ENCODE measurements at places on chromosomes 4 and X. TPM values are rescaled to one million over a fixed set of nuclear protein-coding genes. Genes with fewer than 3 reads are reported as not detected.
A peak's percentile ranks its signal among the peaks of the same experiment; 100 is the strongest.

Gene MFAP3L
- 8.1 TPM for total RNA-seq

Gene TNMD
- total RNA-seq, result not detected

Gene DMRTC1
- total RNA-seq, result not detected

Gene RENBP
- total RNA-seq, result 6.2 TPM

Gene PTTG2
- not detected for total RNA-seq

Gene NDST3
- total RNA-seq, result 0.15 TPM

Gene TMEM31
- total RNA-seq, result not detected

Gene ETDA
- not detected for total RNA-seq

Gene TLR2
- 6.4 TPM for total RNA-seq

Gene AKAP14
- not detected for total RNA-seq

Gene UGT2B11
- total RNA-seq, result not detected

Gene CYSLTR1
- total RNA-seq, result 1.1 TPM

Gene ASB12
- not detected for total RNA-seq

Gene RBM47
- total RNA-seq, result 4.4 TPM

DNA sequence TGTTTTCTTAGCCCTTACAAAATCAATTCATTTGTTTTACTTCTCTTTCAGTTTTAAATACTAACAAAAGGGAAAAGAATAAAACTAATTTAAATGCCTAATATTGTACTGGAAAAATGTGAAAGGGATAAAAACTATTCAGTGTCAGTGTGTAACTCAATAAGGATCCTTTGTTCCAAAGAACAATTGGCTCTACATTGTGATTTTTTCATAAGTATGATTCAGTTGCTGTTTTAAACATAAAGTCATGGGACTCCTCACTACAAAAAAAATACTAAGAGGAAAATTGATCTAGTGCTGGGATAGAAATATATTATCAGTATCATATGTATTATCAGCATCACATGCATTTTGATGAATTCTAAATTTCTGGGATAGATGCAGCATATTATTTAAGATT is 199.4 kb upstream of the TRAM1L1 start:
- DNase-seq, result no peak

- no peak for DNase-seq
Measured at GRCh38 chr4:76523593-76523992, 88.6 kb downstream of the SHROOM3 start.

DNA sequence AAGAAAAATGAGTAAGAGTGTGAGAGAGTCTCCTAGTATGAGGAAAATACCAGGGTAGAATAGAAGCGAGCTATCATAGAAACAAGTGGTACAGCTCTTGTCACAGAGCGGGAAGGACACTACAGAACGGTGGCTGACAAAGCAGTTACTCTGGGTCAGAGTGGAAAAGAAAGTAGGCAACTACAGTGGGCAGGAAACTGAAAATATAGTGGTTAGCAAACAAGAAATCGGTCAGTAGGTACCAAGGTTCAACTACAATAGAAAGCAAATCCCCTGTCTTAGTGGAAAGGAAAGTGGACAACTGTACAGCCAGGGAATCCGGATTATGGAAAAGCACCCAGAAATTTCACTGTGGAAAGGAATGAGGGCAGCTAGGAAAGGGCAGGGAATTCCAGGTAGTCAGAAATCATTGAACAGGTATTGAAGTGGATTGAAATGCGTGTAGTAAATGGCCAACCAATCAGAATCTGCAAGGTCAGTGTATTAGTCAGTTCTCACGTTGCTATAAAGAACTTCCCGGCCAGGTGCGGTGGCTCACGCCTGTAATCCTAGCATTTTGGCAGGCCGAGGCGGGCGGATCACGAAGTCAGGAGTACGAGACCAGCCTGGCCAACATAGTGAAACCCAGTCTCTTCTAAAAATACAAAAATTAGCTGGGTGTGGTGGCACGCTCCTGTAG is 219.6 kb upstream of the DIAPH2 start:
- no peak for DNase-seq

GRCh38 chrX:3271834-3272186 is 74.6 kb downstream of the MXRA5 start:
- DNase-seq, result no peak

- DNase-seq, result no peak
Measured at GRCh38 chr4:3853388-3854035, 87.3 kb downstream of the ADRA2C start.

DNA sequence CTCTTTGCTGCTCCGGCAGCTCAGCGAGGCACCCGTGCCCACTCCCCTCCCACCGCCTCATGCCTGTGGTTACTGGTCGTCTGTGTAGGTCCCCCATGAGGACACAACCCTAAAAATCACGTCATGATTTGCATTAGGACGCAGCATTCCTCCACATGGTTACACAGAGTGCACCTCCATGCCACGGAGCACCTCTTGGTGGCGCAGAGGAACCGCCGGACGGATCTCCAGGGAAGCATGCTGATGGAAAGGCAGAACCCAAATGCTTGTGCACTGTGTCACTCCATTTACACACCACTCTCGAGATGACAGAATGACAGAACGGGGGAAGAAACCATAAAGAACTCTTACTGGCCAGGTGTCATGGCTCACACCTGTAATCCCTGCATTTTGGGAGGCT is 22.4 kb downstream of the FAM53A start:
- no peak for DNase-seq

- no peak for DNase-seq
Measured at GRCh38 chr4:27638163-27638915, 777.7 kb downstream of the STIM2 start.

DNA sequence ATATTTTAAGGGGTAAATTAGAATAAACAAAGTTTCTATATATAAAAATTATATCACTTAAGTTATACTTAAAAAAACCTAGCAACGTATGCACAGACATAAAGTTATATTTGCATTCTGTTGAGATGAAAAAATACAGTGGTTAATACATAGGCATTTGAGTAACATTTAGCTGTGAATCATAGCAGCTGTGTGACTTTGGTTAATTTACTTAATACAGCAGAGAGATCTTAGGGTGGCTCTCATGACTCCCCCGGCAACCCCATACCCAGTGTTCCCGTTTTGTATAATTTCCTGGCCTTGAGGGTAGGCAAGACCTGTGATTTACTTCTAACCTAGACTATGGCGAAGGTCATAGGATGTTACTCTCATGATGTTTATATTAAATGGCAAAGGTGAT is 504.8 kb downstream of the INPP4B start:
- DNase-seq, result no peak

- DNase-seq, result no peak
Measured at GRCh38 chrX:11470250-11470974, 177.2 kb downstream of the AMELX start.

GRCh38 chrX:20217271-20217670 is 49.4 kb downstream of the RPS6KA3 start:
- no peak for DNase-seq

DNA sequence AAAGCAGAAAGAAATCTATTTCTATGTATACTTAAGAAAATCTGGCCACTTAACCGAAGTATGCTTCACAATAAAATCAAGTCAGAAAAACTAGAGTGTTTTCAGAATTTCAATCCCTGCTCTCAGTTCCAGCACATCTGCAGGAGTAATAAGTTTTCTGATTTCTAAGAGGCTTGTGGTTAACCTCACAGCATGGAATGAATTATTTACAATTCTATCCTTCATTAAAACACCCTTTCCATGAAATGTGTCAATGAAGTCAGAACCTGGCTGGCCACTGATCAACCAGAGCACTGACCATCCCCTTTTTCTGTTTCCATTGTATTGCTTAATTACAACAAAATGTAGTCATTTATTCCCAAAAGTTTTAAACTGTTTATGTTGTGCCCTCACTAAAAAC is 781.4 kb upstream of the INTU start:
- no peak for DNase-seq

- no peak for DNase-seq
Measured at GRCh38 chrX:73448379-73448778, 1.5 kb downstream of the CDX4 start.

GRCh38 chr4:167023364-167023925 is 210.8 kb downstream of the SPOCK3 start:
- DNase-seq, result no peak

GRCh38 chrX:55907968-55908607 is 190.5 kb downstream of the RRAGB start:
- DNase-seq, result peak; percentile 62

DNA sequence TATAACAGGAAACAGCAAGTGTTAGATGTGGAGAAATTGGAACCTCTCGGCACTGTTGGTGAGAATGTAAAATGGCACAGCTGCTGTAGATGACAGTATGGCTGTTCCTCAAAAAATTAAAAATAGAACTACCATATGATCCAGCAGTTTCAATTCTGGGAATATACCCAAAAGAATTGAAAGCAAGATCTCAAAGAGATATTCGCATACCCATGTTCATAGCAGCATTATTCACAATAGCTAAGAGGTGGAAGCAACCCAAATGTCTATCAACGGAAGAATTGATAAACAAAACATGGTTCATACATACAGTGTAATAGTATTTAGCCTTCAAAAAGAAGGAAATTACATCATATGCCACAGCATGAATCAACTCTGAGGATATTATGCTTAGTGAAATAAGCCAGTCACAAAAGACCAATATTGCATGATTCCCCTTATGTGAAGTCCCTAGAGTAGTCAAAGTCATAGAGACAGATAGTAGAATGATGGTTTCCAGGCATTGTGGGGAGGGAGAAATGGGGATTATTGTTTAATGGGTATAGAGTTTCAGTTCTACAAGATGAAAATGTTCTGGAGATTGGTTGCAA is 467.7 kb downstream of the IDS start:
- no peak for DNase-seq

DNA sequence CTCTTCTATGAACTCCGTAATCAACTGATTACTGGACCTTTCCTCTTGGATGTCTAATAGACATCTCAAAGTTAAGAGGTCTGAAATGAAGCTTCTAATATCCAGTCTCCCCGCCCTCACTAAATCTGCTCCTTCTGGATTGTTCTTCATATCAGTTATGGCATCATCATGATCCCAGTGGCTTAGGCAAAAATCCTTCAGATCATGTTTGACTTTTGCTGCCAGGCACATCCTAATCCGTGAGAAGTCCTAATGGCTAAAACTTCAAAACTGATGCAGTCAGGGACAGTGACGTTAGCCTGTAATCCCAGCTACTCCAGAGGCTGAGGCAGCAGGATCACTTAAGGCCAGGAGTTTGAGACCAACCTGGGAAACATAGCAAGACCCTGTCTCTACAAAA is 55.1 kb upstream of the GUCY1A1 start:
- DNase-seq, result no peak

DNA sequence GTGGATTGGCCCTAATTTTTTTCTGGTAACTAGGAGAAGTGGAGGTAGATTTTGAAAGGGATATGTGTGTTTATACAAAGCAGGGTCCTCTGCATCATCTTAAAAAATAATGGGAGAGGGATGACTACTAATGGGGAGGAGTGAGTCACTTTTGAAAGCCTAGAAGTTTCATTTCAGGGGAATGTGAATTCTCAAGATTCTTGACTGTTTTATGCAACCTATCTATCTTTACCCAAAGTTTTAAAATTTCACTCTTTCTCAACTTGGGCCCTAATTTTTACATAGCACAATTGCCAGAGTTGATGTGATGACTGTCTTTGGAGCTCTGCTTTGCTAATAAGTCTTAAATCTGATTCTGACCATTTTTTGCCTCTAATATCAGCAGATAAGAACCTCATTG is 445.2 kb downstream of the GRXCR1 start:
- no peak for DNase-seq

GRCh38 chr4:30901461-30902451 is 181.6 kb downstream of the PCDH7 start:
- no peak for DNase-seq

GRCh38 chr4:522438-522837 is 23.4 kb downstream of the PIGG start:
- DNase-seq, result no peak

DNA sequence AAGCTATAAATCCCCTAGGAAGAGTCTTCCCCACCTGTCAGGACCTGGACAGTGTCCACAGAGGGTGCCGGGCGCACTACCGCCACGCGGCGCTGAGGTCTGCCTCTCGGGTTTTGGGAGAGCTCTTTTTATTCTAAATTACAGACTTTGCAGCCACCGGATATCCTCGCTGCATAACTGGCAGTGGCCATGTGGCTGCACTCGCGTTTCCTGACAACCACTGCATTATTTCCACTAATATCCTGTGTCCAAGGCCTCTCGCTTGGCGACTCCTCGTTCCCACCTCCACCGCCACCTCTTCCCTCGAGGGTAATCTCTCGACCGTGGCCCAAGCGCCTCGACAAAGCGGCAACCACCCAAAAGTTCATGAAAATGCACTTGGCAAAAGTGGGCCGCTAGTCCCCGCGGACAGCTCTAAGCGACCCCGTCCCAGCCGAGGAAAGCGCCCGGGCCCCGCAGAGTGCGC is 512 bp upstream of the TMEM131L start:
- peak; percentile 72 for DNase-seq

DNA sequence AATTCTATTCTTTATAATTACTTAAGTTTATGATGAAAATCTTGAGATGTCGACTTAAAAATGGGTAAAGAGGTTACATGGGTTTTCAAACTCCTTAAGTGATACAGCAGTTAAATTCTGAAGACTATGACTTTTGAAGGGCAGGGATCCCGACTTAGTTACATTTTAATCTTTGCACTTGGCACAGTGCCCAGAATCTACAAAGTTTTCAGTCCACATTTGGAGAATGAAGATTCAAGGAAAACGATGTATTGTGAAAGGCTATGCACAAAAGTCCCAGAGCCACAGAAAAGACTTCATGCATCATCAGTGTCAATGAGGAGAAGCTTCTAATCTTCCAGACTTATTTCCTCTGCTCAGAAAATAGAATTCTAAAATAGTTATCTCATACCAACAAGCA is 36.3 kb upstream of the GRPR start:
- no peak for DNase-seq

DNA sequence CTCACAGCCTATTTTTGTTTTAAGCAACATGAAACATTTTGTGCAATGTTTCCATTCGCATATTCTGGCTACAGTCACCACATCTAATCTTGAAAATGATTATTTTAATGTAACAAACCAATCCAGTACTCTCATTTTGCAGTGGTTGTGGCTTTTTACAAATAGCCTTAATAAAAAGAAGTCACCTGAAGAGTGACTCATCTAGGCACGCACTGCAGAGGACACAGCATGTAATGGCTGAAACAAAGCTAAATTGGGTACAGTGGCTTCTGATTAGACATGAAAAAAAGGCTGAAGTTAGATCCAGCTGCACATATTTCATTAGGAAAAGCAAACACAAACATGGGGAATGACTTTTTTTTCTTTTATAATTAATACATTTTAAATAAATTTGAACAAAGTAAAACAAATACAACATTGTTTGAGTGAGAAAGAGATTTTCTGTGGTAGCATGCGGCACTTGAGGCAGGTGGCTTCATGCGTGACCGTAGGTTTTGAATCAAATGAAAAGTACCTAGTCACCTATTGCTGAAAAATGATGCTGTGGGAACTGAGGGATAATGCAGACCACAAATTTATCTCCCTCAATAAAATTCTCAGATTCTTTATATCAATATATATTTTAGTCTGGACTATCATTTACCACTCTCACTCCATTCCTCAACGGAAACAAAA is 240.8 kb upstream of the DDX53 start:
- DNase-seq, result no peak

Measured in right atrium auricular region (tissue), 2 donors.